ENCODE measurements at places on chromosomes 4 and X. TPM values are rescaled to one million over a fixed set of nuclear protein-coding genes. Genes with fewer than 3 reads are reported as not detected.

The TEX13D gene
- polyA plus RNA-seq, result not detected

- DNase-seq, result peak; percentile 7
Measured at GRCh38 chr4:138188406-138189084, 53.6 kb downstream of the SLC7A11 start.

- no peak for DNase-seq
Measured at GRCh38 chrX:45601052-45601451, 400.4 kb upstream of the DIPK2B start.

- no peak for DNase-seq
Measured at GRCh38 chrX:43615660-43616059, 40.4 kb upstream of the MAOA start.

- DNase-seq, result no peak
Measured at GRCh38 chr4:94757192-94758140, at the start of gene BMPR1B. TSS of gene BMPR1B (plus strand) at chr4:94757955. CDS start at chr4:95104425, 346,470 bp downstream.

The UBE2A gene
- polyA plus RNA-seq, result 44.8 TPM

DNA sequence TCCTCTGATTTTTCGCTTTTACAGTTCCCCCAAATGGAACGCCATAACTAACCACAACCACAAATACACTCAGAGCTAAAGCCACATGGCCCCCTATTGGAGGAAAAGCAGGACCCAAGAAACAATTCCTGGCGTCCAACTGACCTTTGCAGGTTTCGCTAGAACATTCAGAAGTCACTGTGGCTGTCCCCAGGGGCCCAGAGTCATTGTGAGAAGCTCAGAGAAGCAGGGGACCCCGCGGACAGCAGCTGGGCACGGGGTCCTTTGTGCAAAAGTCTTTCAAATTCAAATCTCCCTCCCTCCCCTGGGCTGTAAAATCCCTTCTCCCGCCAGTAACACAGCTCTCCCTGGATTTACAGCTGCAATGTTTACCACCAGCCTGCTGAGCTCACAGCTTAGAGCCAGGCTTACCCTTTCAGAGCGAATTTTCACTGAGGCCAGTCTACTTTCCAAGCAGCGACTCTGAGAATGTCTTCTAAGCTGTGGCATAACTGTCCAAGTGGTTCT is 214.8 kb downstream of the CRLF2 start:
- DNase-seq, result no peak

The TMEM144 gene
- 0.65 TPM for polyA plus RNA-seq

GRCh38 chr4:110489901-110490508 is 14.1 kb downstream of the ENPEP start:
- DNase-seq, result no peak

The UGT2B15 gene
- polyA plus RNA-seq, result not detected

GRCh38 chr4:170671171-170671570 is 581.4 kb upstream of the AADAT start:
- DNase-seq, result no peak

GRCh38 chr4:24850674-24851073 is 55.3 kb downstream of the SOD3 start:
- DNase-seq, result peak; percentile 71

The OCRL gene
- 22.0 TPM for polyA plus RNA-seq

- DNase-seq, result no peak
Measured at GRCh38 chr4:176236946-176237345, 32.1 kb downstream of the ASB5 start.

All from BJ (cell line).